GOT3 (cell line): ENCODE measurements at places on chromosomes 4 and X.
A peak's percentile ranks its signal among the peaks of the same experiment; 100 is the strongest.

DNA sequence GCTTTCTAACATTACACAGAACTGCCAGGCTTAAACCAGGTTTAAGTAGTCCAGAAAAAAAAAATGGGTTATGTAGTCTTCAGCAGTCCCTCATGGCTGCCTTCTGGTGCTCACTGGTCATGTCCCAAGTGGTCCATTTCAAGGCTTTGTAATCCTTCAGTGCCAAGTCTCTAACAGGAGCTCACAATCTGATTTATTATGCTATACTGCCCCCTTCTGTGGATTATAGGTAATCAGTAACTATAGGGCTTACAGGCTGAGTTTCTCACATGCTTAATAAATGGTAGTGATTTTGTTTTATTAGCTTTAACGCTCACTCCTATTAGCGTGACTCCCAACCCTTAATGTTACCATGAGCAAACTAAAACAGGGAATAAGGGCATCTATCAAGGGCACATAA, 92.5 kb upstream of the EDA2R start:
- no peak for DNase-seq

DNA sequence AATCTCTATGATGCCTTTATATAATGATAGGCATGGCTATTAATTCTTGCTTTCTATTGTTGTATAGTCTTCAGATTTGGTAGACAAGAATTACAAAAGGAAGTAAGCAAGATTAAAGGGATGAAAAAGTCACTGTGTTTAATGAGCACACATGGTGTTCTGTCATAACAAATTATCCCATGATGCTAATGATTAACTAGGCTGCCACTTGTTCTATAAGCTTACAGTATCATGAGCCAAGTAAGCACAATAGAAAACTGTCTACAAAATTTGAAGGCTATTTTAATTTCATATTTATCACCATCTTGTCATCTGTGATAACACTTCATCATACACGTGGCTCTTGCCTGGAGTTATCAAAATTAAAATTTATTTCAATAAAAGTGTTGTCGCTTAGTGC, 466.7 kb downstream of the GASK1B start:
- DNase-seq, result no peak

DNA sequence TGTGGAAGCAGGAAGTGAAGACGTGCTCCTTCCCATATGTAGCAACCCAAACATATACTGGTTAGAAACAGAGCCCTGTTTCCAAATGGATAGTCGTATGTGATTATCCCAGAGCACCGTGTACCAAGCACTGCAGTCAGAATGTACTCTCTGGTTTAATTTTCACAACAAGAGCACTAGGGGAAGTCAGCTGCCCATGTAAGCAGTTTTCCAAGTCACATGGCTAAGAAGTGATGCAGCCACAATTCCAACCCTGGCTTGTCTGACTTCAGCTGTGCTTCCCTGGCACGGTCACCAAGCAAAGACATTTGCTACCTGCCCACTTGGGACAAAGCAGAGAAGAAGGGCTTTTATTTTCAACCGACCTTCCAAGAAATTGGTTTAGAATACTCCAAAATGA, 28.2 kb upstream of the CEP135 start:
- DNase-seq, result no peak

- DNase-seq, result no peak
These were observed 62.1 kb upstream of the PRRG3 start for GRCh38 chrX:151633157-151633556.

GRCh38 chr4:13615161-13615560, 12.4 kb downstream of the BOD1L1 start:
- no peak for DNase-seq

DNA sequence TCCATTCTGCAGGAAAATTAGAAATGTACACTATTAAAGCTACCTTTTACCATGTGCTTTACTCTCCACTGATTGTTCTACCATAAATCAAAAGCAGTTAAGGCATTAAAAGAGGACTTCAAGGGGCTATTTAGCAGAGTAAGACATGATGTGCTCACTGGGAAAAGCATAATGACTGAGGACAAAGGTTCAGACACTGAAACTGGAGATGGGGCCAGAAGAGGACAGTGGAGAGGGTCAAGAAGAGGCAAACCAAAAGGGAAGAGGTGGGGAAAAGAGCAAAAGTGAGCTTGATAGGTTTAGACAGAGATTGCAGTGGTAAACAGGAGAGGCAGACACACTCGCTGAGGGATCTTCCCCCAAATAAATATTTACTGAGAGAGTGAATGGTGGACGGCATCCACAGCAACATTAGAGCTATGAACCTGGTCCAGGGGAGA, 23.8 kb downstream of the SH3RF1 start:
- DNase-seq, result no peak

DNA sequence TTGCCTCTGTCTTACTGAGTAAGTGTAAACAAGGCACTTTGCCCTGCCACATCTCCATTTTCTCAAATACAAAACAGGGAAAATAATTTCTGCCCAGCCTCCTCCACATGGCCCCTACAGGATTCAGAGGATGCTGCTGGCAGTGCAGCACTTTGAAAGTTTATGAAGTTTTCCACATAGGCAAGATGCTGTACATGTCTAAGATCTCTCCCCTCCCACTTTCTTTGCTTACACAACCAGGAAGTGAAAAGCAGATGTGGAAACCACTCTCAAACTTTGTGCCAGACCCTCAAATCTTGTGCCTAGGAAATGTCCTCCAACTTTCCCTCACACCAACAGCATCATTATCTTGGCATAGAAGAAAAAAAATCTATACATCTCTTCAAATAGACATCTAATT, 257.0 kb upstream of the LDB2 start:
- DNase-seq, result no peak

DNA sequence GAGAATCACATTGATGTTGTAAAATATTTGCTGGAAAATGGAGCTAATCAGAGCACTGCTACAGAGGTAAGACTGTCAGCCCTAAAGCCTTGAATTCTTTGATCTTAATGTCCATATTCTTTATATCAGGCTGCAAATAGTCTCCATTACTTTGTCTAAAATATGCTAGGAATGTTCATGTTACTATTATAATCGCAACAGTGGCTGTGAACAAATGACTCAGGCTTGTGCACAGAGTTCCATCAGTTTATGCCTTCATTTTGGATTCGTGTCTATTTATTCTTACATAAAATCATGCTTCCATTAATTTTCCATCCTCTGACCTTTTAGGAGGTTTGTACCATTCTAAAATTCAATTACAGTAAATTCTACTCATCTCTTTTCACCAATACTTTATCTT, 182.7 kb downstream of the ANK2 start:
- no peak for DNase-seq

DNA sequence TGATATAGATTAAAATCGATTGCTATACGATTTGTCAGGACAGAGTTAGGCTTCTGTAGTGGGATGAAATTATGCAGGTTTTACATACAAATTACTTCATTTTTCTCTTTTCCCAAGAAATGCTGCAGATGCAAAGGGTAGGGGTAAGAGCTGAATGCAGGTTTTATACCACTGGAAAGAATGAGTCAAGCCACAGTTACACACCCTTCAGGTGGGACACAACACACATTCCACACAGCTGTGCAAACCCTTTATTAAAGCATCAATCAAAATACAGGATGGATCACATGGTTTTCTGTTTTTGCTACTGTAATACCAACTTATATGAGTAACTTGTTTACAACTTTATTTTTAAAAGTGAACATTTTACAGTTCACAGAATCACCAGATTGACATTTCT, 39.8 kb downstream of the MFAP3L start:
- no peak for DNase-seq

GRCh38 chrX:66602381-66602938, 36.4 kb downstream of the EDA2R start:
- no peak for DNase-seq

- no peak for DNase-seq
These were observed 51.5 kb downstream of the HMGB2 start for GRCh38 chr4:173282626-173283025.

DNA sequence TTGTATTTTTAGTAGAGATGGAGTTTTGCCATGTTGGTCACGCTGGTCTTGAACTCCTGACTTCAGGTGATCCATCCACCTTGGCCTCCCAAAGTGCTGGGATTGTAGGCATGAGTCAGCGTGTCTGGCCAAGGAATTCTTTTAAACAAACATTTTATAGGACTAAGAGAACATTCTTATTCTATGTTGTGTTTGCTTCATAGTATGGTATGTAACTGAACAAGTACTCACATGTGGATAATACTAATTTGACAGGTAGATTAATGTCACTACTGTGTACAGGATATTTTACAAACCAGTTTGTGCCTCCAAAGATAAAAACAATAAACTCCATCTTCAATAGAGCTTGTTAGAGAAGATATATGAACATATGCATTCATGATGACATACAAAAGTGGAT, 1353.4 kb downstream of the PCDH7 start:
- no peak for DNase-seq

DNA sequence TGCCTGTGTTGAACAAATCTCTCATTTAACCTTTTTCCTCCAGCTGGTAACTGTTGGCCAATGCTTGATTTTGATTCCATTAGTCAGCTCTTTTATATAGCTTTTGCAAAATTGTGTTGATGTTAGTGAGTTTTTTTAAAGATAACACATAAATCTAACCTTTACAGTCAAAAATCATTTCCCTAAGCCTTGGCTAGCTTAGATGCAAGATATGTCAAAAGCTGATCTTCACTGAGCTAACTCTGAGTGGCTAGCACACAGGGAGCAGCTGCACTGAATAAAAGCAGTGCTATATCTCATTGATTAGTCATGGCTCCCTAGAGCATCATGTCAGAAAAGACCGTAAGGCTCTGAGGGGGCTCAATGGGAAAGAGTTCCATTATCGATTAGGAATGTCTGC, 78.7 kb downstream of the PPARGC1A start:
- no peak for DNase-seq

GRCh38 chrX:118764122-118764521, 36.7 kb downstream of the IL13RA1 start:
- no peak for DNase-seq

DNA sequence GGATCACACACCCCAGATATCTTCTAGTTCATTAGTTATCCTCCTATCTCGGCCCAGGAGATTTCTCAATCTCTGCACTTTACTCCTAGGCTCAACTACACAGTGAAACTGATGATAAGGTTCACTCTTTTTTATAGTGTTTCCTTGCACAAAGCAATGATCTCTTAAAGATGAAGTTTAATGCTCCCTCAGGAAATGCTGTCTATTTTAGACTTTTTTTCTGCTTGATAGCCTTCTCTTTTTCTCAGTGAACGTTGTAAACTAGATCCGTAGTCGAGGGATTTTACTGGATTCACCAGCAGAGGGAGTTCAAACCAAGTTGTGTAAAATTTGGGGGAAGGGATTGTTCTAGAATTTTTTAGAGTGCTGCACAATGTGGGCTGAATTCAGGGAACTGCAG, 269.6 kb downstream of the GBA3 start:
- no peak for DNase-seq

- no peak for DNase-seq
These were observed 753.6 kb downstream of the RPA4 start for GRCh38 chrX:97637289-97637688.

GRCh38 chrX:129813662-129814368, 29.9 kb downstream of the ZDHHC9 start:
- no peak for DNase-seq

DNA sequence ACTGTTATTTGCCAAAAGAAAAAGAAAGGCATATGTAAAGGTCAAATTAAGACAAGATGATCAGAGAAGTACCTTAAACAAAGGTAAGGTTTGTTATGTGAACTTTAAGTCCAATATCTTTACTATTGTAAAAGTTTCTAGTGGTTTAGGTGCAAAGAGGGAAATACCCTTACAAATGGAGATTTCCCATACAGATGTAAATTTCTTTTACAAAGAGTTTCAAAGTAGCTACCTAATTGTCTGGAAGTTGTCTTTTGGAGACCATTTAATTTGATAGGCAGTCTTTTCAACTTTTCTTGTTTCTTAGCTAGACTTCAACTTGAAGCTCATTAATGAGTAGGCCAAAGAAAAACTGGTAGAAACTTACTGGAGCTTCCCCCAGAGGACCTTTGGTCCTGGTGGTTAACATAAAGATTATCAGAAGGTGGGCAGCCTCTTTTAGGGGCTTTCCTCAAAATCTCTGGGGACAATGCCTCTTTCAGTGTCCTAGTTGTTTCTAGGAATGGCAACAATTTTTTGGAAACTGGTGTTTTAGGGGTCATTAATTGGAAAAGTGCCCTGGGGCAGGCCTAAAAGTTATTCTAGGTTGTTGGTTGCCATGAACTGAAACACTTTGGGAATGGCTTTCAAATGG, 297.3 kb downstream of the GUCY2F start:
- no peak for DNase-seq

DNA sequence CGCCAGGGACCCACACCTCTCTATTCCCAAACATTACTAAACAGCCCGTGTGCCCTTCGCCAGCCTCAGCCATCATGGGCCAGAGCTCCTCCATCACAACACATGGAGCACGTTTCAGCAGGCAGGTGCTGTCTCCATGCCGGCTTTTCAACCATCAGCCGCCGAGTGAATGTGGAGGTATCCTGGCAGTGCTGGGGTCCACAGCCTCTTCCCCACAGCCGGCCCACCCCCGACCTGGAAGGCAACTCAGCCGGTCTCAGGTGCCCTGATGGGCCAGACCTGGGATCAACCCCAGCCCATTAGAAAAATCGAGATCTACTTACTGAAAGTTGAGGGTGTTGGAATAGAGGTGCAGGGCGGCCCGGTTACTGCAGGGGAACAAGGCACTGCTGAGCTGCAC, 3.1 kb downstream of the NAA10 start:
- no peak for DNase-seq

GRCh38 chrX:21373637-21374162, 518 bp upstream of the CNKSR2 start:
- peak; percentile 22 for DNase-seq

DNA sequence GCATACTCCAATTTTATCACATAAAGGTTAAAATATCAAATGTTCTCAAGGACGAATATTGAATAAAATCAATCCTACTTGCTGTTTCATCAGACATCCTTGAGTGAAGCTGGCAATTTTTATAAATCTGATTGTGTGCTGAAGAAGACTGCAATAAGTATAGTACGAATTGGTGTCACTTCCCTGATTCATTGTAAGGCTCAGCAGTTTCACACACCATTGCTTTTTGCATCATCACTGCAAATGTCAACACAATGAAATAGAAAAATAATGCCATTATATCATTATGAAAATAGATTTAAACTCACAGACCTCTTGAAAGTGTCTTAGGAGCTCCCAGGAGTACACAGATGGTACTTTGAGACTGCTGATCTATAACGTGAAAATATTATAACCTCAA, 172.5 kb downstream of the ANKRD50 start:
- no peak for DNase-seq

- DNase-seq, result no peak
These were observed 47.8 kb downstream of the APELA start for GRCh38 chr4:164924670-164925238.

DNA sequence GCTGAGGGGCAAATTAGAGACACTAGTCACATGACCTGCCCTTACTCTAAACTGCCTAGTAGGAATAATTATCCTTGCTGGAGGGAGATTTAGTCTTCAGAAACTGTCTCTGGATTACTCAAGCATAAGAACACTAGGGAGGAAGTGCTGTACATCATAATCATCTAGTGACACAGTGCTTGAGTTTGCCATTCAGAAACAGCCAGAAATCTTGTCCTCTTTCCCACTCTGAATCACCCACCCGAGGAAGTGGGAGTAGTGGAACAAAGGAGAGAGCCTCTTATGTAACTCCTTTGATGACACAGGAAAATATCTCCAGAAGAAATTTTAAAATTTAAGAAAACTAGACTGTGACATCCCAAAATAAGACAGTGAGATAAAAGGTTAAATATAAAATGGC, 69.3 kb upstream of the PCDH19 start:
- DNase-seq, result no peak

- DNase-seq, result no peak
These were observed 29.0 kb upstream of the C4orf50 start for GRCh38 chr4:6047130-6047673.

GRCh38 chrX:73563738-73564068, 706 bp downstream of the CHIC1 start:
- no peak for DNase-seq
